MCF 10A (cell line): ENCODE measurements at places on chromosomes 3 and 15. TPM values are rescaled to one million over a fixed set of nuclear protein-coding genes. Genes with fewer than 3 reads are reported as not detected.

- H3K4me1 ChIP-seq: no peaks in the 10 kb centered on the region
- no peak overlapping the region for H3K4me3 ChIP-seq
- H3K27ac ChIP-seq: no peak overlapping the region
- no peak for DNase-seq
- H3K27me3 ChIP-seq: no peaks in the 10 kb centered on the region
- peaks cover 67% of the 10 kb centered on the region for H3K36me3 ChIP-seq
These were observed 104.4 kb downstream of the HERC1 start for GRCh38 chr15:63729115-63729884.

GRCh38 chr3:33134026-33134625 lies 20.3 kb downstream of the CRTAP start:
- no peak overlapping the region for H3K4me3 ChIP-seq
- DNase-seq: no peak
- H3K4me1 ChIP-seq: no peaks in the 10 kb centered on the region
- H3K27me3 ChIP-seq: no peaks in the 10 kb centered on the region

- no peaks in the 10 kb centered on the region for H3K27me3 ChIP-seq
- peaks cover 14% of the 10 kb centered on the region for H3K4me1 ChIP-seq
- no peak overlapping the region for H3K27ac ChIP-seq
- H3K4me3 ChIP-seq: no peak overlapping the region
- H3K36me3 ChIP-seq: no peaks in the 10 kb centered on the region
These were observed 551.3 kb downstream of the AGBL1 start for GRCh38 chr15:86630946-86631345.

GRCh38 chr15:87661454-87662355 lies 594.8 kb downstream of the NTRK3 start:
- no peaks in the 10 kb centered on the region for H3K36me3 ChIP-seq
- no peak overlapping the region for H3K4me3 ChIP-seq
- H3K27ac ChIP-seq: no peak overlapping the region
- H3K27me3 ChIP-seq: no peaks in the 10 kb centered on the region
- peaks cover 15% of the 10 kb centered on the region for H3K4me1 ChIP-seq
- no peak for DNase-seq

- peaks cover 15% of the 10 kb centered on the region for H3K36me3 ChIP-seq
- DNase-seq: no peak
- no peak overlapping the region for H3K27ac ChIP-seq
These were observed 7.8 kb downstream of the BLOC1S6 start for GRCh38 chr15:45594835-45595530.

- no peaks in the 10 kb centered on the region for H3K4me1 ChIP-seq
- no peak for DNase-seq
- H3K36me3 ChIP-seq: no peaks in the 10 kb centered on the region
These were observed 58.0 kb upstream of the SLC7A14 start for GRCh38 chr3:170643831-170644230.

- no peaks in the 10 kb centered on the region for H3K4me1 ChIP-seq
- DNase-seq: peak; percentile 21
- peaks cover 45% of the 10 kb centered on the region for H3K27me3 ChIP-seq
- no peak overlapping the region for H3K27ac ChIP-seq
- no peaks in the 10 kb centered on the region for H3K36me3 ChIP-seq
- H3K4me3 ChIP-seq: no peak overlapping the region
These were observed 213.2 kb upstream of the ARRDC4 start for GRCh38 chr15:97747342-97747741.

- no peak overlapping the region for H3K27ac ChIP-seq
- H3K27me3 ChIP-seq: no peaks in the 10 kb centered on the region
- DNase-seq: no peak
- H3K4me3 ChIP-seq: no peak overlapping the region
- no peaks in the 10 kb centered on the region for H3K4me1 ChIP-seq
These were observed 40.2 kb downstream of the PBRM1 start for GRCh38 chr3:52645549-52645948.

- peak overlapping the region; percentile 67 for H3K27ac ChIP-seq
- no peak overlapping the region for H3K4me3 ChIP-seq
- H3K36me3 ChIP-seq: peaks cover 5% of the 10 kb centered on the region
- H3K27me3 ChIP-seq: no peaks in the 10 kb centered on the region
- H3K4me1 ChIP-seq: peaks cover 30% of the 10 kb centered on the region
These were observed 130.0 kb downstream of the ASB7 start for GRCh38 chr15:100732211-100733055.

- DNase-seq: no peak
- no peak overlapping the region for H3K4me3 ChIP-seq
- peaks cover 2% of the 10 kb centered on the region for H3K36me3 ChIP-seq
- no peaks in the 10 kb centered on the region for H3K27me3 ChIP-seq
- peak overlapping the region; percentile 86 for H3K27ac ChIP-seq
These were observed 15.0 kb downstream of the MAPKBP1 start for GRCh38 chr15:41789236-41789635.

DNA sequence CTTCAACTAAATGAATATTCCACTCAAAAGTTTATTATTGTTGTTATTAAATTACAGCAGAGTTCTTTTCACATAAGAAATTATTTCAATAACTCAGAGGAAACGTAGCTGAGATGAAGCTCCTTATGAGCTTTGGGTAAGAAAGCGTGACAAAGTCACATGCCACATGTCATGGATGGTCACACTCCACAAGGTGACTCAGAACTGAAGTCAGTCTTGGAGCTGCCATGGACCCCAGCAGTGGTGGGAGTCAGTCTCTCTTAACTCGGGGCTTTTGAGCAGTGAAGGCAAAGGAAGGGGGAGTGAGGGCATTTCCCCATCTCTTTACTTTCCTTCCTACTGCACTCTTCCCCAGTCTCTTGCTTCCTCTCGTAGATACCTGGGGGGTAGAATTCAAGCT lies 87.5 kb upstream of the FAM3D start:
- no peak for DNase-seq
- H3K27ac ChIP-seq: no peak overlapping the region
- no peak overlapping the region for H3K4me3 ChIP-seq
- no peaks in the 10 kb centered on the region for H3K4me1 ChIP-seq
- H3K27me3 ChIP-seq: peaks cover 16% of the 10 kb centered on the region

DNA sequence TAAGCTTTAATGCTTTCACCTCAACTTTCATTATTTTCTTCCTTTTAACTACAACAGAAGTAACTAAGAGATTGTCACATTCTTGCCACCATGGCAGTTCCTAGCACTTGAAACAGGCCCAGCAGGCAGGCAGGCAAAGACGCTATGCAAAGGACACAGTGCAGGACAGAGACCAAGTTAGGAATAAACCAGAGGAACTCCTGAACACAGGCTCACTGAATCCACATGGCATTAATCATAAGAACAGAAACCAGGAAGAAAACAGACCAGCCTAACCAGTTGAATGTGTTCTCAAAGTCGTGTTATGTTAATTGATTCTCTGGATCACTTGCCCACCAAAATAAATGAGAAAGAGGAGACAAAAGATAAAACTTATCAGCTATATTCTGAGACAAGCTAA lies 397.6 kb downstream of the TBL1XR1 start:
- DNase-seq: no peak
- H3K4me3 ChIP-seq: no peak overlapping the region
- H3K4me1 ChIP-seq: no peaks in the 10 kb centered on the region
- no peaks in the 10 kb centered on the region for H3K27me3 ChIP-seq
- no peak overlapping the region for H3K27ac ChIP-seq
- no peaks in the 10 kb centered on the region for H3K36me3 ChIP-seq

PROK2 gene
- total RNA-seq: not detected in 2 replicates

C3orf33 gene
- 3.2 and 3.6 TPM in 2 replicates for total RNA-seq

GHSR gene
- not detected in 2 replicates for total RNA-seq

C3orf38 gene
- total RNA-seq: 21.7 and 23.4 TPM in 2 replicates

RYR3 gene
- total RNA-seq: not detected in 2 replicates

APOD gene
- total RNA-seq: 0.83 and 1.9 TPM in 2 replicates

PML gene
- 33.4 and 33.9 TPM in 2 replicates for total RNA-seq
